T-cell (primary cell): ENCODE measurements at places on chromosomes 3 and 15.

- no peak overlapping the region for H3K27ac ChIP-seq
- DNase-seq: no peak
- H3K4me3 ChIP-seq: no peak overlapping the region
- no peaks in the 10 kb centered on the region for H3K4me1 ChIP-seq
- H3K36me3 ChIP-seq: peaks cover 68% of the 10 kb centered on the region
- no peaks in the 10 kb centered on the region for H3K27me3 ChIP-seq
Measured at GRCh38 chr3:66376568-66376967, 124.3 kb downstream of the LRIG1 start.

GRCh38 chr3:146449613-146450012, 19.7 kb downstream of the PLSCR2 start:
- no peak overlapping the region for H3K4me3 ChIP-seq
- peaks cover 5% of the 10 kb centered on the region for H3K27me3 ChIP-seq
- DNase-seq: no peak
- no peak overlapping the region for H3K27ac ChIP-seq
- H3K36me3 ChIP-seq: no peaks in the 10 kb centered on the region

- no peak overlapping the region for H3K4me3 ChIP-seq
- no peaks in the 10 kb centered on the region for H3K4me1 ChIP-seq
- no peaks in the 10 kb centered on the region for H3K36me3 ChIP-seq
- H3K27me3 ChIP-seq: no peaks in the 10 kb centered on the region
- no peak for DNase-seq
- no peak overlapping the region for H3K27ac ChIP-seq
Measured at GRCh38 chr3:67995206-67995605, 340.8 kb upstream of the SUCLG2 start.

GRCh38 chr3:12590096-12590495, 33.2 kb downstream of the MKRN2 start:
- no peak for DNase-seq
- H3K4me3 ChIP-seq: no peak overlapping the region
- no peaks in the 10 kb centered on the region for H3K4me1 ChIP-seq
- peaks cover 6% of the 10 kb centered on the region for H3K36me3 ChIP-seq

GRCh38 chr3:28322464-28322863, 26.1 kb upstream of the ZCWPW2 start:
- no peak overlapping the region for H3K4me3 ChIP-seq
- no peak for DNase-seq
- no peaks in the 10 kb centered on the region for H3K4me1 ChIP-seq
- H3K27me3 ChIP-seq: no peaks in the 10 kb centered on the region
- no peak overlapping the region for H3K27ac ChIP-seq

DNA sequence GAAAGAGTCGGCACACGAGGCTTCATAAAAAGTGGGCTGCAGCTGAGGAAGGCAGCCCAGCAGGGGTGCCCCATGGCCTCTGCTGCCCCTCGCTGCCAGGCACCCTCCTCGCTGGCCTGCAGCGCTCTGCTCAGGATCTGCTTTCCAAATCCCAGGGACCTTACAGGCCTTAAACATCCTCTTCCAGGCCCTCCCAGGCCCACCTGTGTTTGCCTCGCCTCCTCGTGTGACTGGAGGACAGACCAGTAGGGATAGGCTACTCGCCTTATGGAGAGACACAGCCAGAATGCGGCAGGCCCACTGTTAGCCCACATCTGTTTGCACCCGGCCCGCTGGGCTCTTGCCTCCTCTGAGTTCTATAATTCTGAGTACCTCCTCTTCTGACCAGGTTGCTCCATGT, 124.5 kb upstream of the PLXNA1 start:
- DNase-seq: no peak
- H3K27ac ChIP-seq: no peak overlapping the region
- no peaks in the 10 kb centered on the region for H3K27me3 ChIP-seq

DNA sequence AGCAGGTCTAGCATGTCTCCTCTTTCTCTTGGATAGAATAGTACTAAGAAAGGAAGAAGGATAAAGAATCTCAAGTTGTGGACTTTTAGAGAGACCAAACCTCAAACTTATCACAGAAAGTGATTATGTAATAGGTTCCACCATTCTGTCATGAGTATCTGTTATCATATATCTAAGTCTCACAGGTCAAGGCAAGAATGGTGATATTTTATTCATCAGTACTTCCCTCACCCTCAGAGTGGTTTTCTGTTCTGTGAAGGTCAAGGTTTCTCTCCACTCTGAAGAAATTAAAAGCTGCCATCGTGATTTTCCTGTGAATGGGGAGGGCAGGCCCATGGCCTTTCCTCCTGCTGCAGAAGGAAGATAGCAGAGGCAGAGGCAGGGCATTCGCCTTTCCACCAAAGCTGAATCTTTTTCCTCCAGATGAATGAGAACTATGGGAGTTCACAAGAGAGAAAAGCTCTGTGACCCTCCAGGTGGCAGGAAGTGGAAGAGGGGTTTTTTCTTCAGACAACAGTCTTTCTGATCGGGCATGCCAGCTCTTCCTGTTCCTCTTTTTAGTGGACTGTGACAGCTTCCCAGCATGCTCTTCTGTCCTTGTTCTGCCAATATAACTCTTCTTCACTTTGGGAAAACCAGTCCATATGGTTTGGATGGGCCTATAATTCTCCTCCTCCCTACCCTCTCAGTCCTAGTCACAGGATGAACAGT, 37.1 kb upstream of the CCK start:
- no peaks in the 10 kb centered on the region for H3K4me1 ChIP-seq
- no peaks in the 10 kb centered on the region for H3K36me3 ChIP-seq
- H3K4me3 ChIP-seq: no peak overlapping the region
- DNase-seq: no peak
- H3K27me3 ChIP-seq: no peaks in the 10 kb centered on the region
- no peak overlapping the region for H3K27ac ChIP-seq

GRCh38 chr15:69603369-69604071, 150.9 kb downstream of the RPLP1 start:
- no peaks in the 10 kb centered on the region for H3K27me3 ChIP-seq
- no peak for DNase-seq
- H3K4me1 ChIP-seq: no peaks in the 10 kb centered on the region
- no peaks in the 10 kb centered on the region for H3K36me3 ChIP-seq
- H3K27ac ChIP-seq: no peak overlapping the region

DNA sequence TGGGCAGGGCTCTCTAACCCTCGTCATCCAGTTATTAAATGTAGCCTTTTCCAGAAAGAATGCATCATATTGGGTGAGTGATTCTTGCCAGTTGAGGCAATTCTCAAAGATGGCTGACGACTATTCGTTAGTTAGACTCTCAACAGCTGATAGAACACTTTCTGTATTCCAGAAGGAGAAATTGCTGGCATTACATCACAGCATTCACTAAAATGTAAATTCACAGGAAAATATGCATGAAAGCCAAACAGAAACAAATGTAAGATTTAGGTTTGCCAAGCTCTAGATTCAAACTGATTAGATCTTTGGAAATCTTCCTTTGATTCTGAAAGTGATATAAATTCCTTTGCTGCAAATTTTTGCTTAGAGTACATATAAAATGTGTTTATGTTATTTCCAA, 1501.0 kb downstream of the SI start:
- H3K27me3 ChIP-seq: no peaks in the 10 kb centered on the region
- H3K4me1 ChIP-seq: no peaks in the 10 kb centered on the region
- H3K36me3 ChIP-seq: no peaks in the 10 kb centered on the region
- no peak overlapping the region for H3K27ac ChIP-seq
- H3K4me3 ChIP-seq: no peak overlapping the region
- DNase-seq: no peak

DNA sequence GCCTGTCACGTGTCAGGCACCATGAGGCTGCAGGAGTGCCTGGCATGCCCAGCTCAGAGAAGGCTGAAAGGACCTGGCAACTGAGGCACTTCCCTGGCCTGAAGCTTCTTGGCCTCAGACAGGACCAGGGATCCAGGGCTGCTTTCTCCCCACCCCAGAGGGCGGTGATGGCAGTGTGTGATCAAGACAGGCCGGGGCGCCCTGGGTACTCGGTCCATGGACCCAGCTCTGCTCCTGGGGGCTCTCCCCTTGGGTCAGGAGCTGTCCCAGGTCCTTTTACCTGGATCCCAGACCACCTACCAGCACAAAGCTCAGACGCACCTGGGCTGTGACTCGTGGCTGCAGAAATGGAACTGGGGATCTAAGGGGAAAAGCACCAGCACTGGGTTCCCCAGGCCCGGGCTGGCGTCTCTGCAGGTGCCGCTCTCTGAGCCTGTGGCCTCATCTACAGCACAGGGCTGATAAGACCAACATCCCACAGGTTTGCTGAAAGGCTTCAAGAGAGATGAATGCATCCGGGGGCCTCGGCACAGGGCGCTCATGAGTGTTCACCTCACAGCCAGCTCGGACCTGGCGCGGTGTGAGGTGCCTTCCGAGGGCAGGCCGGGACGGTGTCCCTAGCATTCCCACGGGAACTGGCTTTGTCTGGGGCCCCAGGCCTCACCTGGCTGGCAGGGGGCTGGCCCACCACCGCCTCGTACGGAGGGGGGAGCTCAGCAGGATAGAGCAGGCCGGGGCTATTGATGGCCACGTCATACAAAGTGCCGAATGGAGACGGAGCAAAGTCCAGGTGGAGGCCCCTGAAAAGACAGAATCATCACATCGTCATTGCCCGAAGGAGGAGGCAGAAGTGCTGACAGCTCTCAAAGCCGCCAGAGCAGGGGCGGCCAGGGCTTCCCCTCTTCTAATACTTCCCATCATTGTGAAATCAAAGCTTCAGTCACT, 133.6 kb downstream of the NSMCE3 start:
- no peak overlapping the region for H3K4me3 ChIP-seq
- peaks cover 16% of the 10 kb centered on the region for H3K4me1 ChIP-seq
- no peaks in the 10 kb centered on the region for H3K36me3 ChIP-seq

DNA sequence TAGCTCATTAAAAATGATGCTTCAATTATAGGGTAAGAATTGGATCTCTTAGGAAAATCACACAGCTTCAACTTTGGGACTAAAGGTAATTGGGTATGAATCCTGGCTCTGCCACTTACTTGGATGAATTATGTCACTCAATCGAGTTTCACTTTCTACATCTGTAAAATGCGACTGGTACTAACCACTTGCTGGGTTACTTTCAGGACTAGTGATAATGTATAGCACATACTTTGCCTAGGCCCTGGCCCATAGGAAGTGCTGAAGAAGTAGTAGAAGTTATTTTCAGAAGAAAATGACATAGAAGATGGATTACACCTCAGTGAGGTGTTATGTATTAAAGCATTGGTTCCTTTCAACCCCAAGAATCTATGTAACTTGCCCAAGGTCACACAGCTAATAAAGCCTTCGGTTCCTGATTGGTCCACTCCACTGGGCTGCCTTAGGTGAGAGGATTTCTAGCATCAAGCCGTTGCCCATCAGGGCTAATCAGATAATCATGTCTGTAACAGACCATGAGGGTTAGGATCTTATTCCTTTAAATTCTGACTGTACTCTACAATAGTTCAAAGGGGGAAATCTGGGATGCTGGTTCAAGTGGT, 29.4 kb upstream of the AP4E1 start:
- no peak overlapping the region for H3K4me3 ChIP-seq
- H3K36me3 ChIP-seq: no peaks in the 10 kb centered on the region
- H3K4me1 ChIP-seq: peaks cover 6% of the 10 kb centered on the region
- no peak for DNase-seq

- no peaks in the 10 kb centered on the region for H3K36me3 ChIP-seq
- H3K27me3 ChIP-seq: no peaks in the 10 kb centered on the region
- no peak overlapping the region for H3K27ac ChIP-seq
- no peak for DNase-seq
- no peak overlapping the region for H3K4me3 ChIP-seq
Measured at GRCh38 chr15:31271224-31271635, 55.4 kb upstream of the KLF13 start.

DNA sequence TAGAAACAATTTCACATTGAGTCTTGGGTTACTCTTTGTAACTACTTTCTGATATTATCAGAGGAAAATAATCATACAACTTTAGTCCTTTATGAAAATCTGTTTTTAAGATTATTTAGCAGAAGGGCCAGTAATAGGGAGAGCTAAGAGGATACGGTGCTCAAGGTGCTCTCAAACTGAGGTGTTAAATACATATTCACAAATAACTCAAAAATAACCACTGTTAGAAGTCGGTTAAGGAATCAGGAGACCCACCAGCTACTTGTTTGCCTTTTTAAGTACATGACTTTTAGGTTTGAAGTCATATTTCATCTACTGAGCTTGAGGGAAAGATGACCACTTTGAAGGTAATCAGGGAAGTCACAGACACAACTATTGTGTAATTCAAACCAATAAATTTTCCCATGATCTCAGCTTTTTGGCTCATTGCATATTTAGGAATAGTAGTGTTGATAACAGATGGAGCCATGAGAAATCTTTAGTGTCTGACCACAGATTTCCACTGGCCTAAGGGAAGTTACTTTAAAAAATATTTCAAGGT, 1.4 kb upstream of the RSRC1 start:
- peaks cover 45% of the 10 kb centered on the region for H3K4me1 ChIP-seq
- no peak for DNase-seq
- H3K27ac ChIP-seq: no peak overlapping the region
- no peak overlapping the region for H3K4me3 ChIP-seq

GRCh38 chr3:196920733-196921132, 21.6 kb downstream of the NCBP2 start:
- H3K36me3 ChIP-seq: peaks cover under 1% of the 10 kb centered on the region
- no peak overlapping the region for H3K4me3 ChIP-seq
- no peak overlapping the region for H3K27ac ChIP-seq

GRCh38 chr15:25635191-25635590, 196.4 kb upstream of the UBE3A start:
- no peaks in the 10 kb centered on the region for H3K4me1 ChIP-seq
- H3K4me3 ChIP-seq: no peak overlapping the region
- no peaks in the 10 kb centered on the region for H3K36me3 ChIP-seq
- no peak overlapping the region for H3K27ac ChIP-seq
- H3K27me3 ChIP-seq: no peaks in the 10 kb centered on the region

- H3K36me3 ChIP-seq: no peaks in the 10 kb centered on the region
- no peaks in the 10 kb centered on the region for H3K4me1 ChIP-seq
- no peak overlapping the region for H3K27ac ChIP-seq
- no peaks in the 10 kb centered on the region for H3K27me3 ChIP-seq
Measured at GRCh38 chr3:111746772-111747171, 112.3 kb upstream of the PHLDB2 start.

- no peaks in the 10 kb centered on the region for H3K36me3 ChIP-seq
- no peak overlapping the region for H3K27ac ChIP-seq
- H3K27me3 ChIP-seq: no peaks in the 10 kb centered on the region
- H3K4me3 ChIP-seq: no peak overlapping the region
- no peaks in the 10 kb centered on the region for H3K4me1 ChIP-seq
Measured at GRCh38 chr3:192170659-192171058, 556.7 kb downstream of the FGF12 start.

- DNase-seq: no peak
- H3K36me3 ChIP-seq: no peaks in the 10 kb centered on the region
- no peak overlapping the region for H3K4me3 ChIP-seq
Measured at GRCh38 chr3:143820466-143821221, 27.6 kb downstream of the SLC9A9 start.

DNA sequence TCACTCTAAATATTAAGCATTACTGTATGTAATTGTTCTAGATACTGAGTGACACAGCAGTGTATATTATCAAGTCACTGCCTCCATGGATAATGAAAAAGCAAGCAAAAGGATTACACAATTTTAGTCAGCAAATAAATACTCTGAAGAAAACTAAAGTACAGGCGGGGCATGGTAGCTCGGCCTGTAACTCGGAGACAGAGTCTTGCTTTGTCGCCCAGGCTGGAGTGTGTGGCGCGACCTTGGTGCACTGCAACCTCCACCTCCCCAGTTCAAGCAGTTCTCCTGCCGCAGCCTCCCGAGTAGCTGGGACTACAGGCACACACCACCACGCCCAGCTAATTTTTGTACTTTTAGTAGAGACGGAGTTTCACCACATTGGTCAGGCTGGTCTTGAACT, 32.7 kb downstream of the RBM6 start:
- no peak for DNase-seq
- H3K27me3 ChIP-seq: no peaks in the 10 kb centered on the region
- H3K27ac ChIP-seq: no peak overlapping the region
- H3K36me3 ChIP-seq: no peaks in the 10 kb centered on the region
